ENCODE measurements at places on chromosomes 4 and X.
A peak's percentile ranks its signal among the peaks of the same experiment; 100 is the strongest.

GRCh38 chr4:2284934-2285612 lies 23.2 kb upstream of the MXD4 start:
- DNase-seq, result no peak

DNA sequence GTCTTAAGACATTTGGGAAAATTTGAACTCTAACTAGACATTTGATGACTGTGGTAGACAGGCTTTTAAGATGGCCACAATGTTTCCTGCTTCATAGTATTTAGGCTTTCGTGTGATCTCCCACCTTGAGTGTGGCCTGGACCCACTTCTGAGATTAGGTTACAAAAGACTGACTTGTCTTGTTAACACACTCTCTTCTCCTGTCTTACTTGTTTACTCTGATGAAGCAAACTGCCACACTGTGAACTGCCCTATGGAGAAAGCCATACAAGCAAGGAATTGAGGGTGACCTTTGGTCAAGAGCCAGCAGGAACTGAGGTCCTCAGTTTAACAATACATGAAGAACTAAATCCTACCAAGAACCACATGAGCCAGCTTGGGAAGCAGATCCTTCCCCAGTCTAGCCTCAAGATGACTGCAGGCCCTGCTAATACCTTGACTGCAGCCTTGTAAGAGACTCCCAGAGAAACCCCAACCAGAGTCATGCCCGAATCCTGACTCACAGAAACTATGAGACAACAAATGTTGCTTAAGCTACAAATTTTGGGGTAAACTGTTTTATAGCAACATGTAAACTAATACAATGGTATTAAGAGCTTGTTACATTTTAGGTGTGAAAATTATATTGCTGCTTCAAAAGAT lies 20.3 kb downstream of the UBA6 start:
- peak; percentile 19 for DNase-seq

GRCh38 chr4:40702800-40703151 lies 47.0 kb upstream of the NSUN7 start:
- DNase-seq, result no peak

DNA sequence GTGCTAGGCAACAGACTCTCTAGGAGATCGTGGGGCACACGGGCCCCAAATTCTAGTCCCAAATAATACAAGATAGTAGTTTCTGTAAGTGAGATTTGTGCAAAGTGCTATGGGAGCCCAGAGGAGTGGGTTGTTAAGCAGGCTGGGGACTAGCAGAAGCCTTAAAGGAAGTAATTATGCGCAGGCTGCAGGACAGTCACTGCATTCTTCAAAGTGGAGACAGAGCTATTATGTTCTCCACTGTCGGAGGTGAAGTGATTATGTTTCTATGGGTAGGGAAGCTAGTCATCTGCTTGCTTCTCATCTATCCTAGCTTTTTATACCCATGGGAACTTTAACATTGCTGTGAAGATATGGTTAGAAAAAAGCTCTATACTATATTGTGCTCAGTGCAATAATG lies 154.2 kb downstream of the CPE start:
- DNase-seq, result no peak

GRCh38 chrX:133926099-133926498 lies 59.3 kb downstream of the GPC3 start:
- DNase-seq, result no peak

All from inflammatory macrophage treated with lipopolysaccharide for 1 hour (primary cell).